ENCODE measurements at places on chromosomes 2 and 18.

DNA sequence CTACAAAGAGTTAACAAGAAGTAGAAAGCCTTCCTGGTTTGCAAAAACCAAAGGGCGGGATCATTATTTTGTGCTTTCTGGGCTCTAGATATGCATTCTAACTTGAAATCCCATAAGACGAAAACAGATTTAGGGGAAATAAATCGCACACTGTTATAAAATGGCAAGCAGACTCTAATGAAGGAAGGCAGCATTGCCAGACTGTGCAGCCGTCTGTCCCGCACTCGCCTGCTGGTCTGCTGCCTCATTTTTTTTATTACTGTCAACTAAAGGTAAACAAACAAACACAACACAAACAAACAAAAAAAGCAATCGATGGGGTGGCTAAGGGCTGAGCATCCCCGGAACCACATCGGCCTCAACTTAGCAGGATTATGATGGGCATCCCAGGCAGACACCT lies 24.4 kb downstream of the ZNF521 start:
- DNase-seq = no peak

GRCh38 chr18:22728016-22728415 lies 205.1 kb upstream of the RBBP8 start:
- no peak for DNase-seq

DNA sequence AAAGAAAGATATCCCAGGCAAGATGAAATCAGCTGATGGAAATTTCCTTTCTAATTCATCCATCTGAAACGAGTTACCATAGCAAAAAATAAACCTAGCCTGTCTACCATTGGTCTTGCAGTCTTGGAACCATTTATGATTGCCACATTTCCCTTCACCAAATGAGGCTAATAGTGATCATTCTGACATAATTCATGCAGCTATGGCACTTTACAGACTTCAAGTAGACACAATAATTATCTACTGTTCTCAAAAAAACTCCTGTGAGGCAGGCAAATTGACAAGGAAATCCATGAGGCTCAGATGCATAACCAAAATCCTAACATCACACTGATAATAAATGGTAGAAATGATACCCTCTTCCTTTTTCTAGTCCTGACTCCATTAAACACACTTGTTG lies 1669.7 kb upstream of the LRRTM1 start:
- DNase-seq = no peak

DNA sequence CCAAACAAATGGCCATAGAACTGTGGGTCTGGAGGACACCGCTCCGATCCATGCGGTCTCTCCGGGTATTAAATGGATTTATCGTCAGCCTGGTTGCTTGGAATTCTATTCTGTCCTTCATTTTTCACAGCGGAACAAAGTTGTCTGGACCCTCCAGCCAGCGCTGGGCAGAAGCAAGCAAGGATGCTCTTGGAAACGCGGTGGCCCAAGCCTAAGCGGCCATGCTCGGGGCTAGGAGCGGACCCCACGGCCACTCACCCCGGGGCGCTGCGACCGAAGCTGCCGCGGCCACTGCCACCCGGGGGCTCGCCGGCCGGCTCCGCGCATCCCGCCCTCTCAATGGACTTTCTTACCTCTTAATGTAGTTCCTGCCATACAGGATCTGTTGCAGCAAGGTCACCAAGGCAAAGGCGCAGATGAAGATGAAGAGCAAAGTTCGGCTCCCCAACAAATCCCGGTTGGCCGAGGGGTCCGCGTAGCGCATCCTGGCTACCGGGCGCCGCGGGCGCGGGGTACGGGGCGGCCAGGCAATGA lies 761 bp downstream of the ST8SIA5 start:
- no peak for DNase-seq

GRCh38 chr2:165645930-165646831 lies 147.9 kb downstream of the GALNT3 start:
- DNase-seq = no peak

- no peak for DNase-seq
These were observed 1.4 kb downstream of the ATG4B start for GRCh38 chr2:241638940-241639339.

DNA sequence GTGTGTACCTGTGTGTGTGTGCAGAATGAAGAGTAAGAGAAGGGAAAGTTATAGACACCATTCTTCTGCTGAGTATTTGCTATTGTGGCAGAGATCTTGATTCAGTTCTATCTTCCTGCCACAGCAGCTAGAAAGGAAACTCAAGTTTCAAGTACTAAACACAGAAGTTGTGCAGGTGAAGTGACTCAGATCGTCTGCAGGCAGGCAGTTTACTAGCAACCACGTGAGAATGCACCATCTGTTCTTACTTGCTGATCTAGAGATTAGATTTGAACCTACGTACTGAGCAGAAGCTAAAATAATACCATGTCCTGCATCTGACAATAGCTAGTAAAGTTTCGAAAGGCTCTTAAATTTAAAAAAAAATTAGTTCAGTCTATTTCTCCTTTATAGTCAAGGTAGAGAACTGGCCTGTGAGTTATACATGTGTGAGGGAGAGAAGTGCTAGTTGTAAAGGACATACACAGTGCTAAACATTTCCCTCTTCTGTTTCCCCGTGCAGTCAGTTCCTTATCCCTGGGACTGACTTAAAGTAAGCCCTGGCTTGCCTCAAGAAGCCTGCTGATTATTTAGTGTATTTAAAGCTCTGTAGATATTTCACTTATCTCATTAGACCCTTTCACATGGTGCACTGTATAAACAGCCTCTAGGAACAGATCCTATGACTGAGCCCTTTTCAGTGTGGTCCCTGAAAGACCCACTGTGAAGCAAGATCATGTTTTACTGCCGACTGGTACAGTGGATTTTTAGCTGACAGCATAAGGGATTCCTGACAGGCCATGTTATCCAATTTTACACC lies 45.0 kb downstream of the SLC38A11 start:
- no peak for DNase-seq

DNA sequence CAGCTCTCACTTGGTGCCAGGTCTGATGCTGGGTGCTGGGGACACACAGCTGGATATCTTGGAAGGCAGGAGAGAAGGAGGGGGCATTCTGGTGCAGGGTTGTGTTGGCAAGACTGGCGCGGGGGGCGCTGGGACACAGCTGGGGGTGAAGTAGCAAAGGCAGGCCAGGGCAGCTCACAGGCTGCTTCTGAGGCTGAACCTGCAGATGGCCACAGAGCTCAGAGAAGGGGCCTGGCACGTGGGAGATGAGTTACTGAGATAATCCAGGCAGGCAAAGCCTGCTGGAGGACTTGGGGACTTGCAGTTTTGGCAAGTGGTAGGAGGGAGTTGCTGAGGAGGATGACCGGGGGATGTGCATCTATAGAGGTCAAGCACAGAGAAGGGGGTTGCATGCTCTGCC lies 16.2 kb upstream of the DGKD start:
- no peak for DNase-seq

DNA sequence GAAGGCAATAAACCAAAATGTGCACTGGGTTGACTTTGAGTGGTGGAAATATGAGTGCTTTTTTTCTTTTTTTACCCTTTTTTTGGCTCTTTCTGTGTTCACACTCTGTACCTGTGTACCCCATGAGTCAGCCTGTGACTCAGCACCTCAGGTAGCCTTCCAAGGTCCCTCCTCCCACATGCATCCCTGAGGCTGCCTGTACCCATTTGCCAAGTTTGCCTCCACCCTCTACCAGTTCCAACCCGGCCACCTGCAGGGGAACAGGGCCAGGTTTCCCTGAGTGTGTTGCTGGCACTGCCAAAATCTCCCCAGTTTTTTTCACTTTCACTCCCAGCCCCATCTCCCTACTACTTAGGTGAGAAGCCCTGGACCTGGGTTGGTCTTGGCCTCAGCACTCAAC lies 14.0 kb downstream of the CXCR1 start:
- no peak for DNase-seq

Data from stimulated activated CD4-positive, alpha-beta T cell treated with anti-CD3 and anti-CD28 coated beads, Interleukin-4, amount 100 ng/mL, for 48 hours (primary cell).